Psoas muscle (tissue), 8 donors: ENCODE measurements at places on chromosomes 4 and X. TPM values are rescaled to one million over a fixed set of nuclear protein-coding genes. Genes with fewer than 3 reads are reported as not detected.

GRCh38 chr4:13766761-13767540 lies 139.4 kb upstream of the BOD1L1 start:
- DNase-seq: no peak

Gene ZIC3
- not detected for total RNA-seq

Gene DDX53
- not detected for total RNA-seq

Gene SYN1
- total RNA-seq: 7.0 TPM

Gene SHROOM2
- total RNA-seq: 0.12 TPM

Gene GAGE2A
- not detected for total RNA-seq

Gene WDR17
- total RNA-seq: 0.49 TPM

DNA sequence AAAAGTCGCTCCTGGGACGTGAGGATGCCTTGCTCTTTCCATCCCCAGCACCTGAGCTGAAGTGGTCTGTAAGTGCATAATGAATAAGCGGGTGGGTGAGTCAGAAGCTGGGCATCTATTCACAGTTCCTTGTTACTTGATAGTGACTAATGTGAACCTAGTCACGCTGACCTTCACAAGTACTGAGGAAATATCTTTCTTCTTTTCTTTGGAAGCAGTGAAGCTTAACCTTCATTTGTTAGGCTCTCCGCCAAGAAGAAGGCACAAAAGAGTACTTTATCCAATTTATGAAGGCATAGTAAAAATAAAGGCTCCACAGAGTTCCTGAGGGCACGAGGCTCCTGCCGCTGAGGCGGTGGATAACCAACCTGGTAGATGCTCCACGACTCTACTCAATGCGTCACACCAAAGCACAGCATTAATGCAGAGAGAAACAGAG lies 475.7 kb upstream of the SLIT2 start:
- no peak for DNase-seq

- DNase-seq: no peak
These were observed 41.3 kb upstream of the PRKG2 start for GRCh38 chr4:81256059-81256970.

Gene NPNT
- total RNA-seq: 10.7 TPM

Gene SLC25A43
- 1.2 TPM for total RNA-seq

Gene GPC4
- 21.6 TPM for total RNA-seq

Gene TLR6
- 1.3 TPM for total RNA-seq

DNA sequence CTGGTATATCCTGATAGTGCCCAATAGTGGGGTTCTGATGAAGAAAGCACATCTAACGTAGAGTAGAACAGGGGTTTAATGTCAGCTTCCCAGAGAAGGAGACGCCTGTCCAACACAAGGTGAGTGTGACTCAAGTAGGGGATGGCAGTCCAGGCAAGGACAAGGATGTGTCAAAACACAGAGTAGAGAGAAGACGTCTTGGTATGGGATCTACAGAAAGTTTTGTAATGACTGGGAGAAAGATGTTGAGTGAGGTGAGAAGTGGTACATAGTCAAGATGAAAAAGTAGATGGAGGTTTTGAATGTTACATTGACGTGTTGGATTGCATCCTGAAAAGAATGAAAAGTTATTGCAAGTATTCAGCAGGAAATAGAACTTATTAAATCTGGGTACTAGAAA lies 124.4 kb downstream of the TMA16 start:
- no peak for DNase-seq

GRCh38 chr4:102598762-102599374 lies 97.7 kb downstream of the NFKB1 start:
- no peak for DNase-seq

Gene HS6ST2
- total RNA-seq: 6.4 TPM

Gene SMIM43
- not detected for total RNA-seq

Gene PCDH10
- not detected for total RNA-seq
